Pancreas (tissue), 10 donors: ENCODE measurements at places on chromosomes 4 and X.

DNA sequence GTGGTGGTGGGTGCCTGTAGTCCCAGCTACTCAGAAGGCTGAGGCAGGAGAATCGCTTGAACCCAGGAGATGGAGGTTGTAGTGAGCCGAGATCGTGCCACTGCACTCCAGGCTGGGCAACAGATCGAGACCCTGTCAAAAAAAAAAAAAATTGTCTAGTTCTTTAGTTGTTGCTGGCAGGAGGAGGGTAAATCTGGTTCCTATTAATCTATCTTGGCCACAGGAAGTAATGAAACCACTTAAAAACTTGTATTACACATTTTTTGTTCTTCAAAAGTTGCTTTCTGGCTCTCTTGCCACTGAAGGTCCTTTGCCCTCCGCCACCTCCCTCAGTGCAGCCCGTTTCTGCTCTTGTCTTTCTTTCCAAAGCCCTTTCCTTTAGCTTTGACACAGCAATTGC, 102.9 kb upstream of the ARSJ start:
- DNase-seq, result no peak

GRCh38 chr4:5014007-5014682, 5.1 kb downstream of the CYTL1 start:
- no peak for DNase-seq

GRCh38 chrX:4710618-4711433, 997.4 kb upstream of the PRKX start:
- DNase-seq, result peak; percentile 23

GRCh38 chrX:155896512-155896911, 15.4 kb downstream of the VAMP7 start:
- no peak for DNase-seq

- DNase-seq, result peak; percentile 74
These were observed 4.3 kb downstream of the ELOVL6 start for GRCh38 chr4:110193822-110194761.

DNA sequence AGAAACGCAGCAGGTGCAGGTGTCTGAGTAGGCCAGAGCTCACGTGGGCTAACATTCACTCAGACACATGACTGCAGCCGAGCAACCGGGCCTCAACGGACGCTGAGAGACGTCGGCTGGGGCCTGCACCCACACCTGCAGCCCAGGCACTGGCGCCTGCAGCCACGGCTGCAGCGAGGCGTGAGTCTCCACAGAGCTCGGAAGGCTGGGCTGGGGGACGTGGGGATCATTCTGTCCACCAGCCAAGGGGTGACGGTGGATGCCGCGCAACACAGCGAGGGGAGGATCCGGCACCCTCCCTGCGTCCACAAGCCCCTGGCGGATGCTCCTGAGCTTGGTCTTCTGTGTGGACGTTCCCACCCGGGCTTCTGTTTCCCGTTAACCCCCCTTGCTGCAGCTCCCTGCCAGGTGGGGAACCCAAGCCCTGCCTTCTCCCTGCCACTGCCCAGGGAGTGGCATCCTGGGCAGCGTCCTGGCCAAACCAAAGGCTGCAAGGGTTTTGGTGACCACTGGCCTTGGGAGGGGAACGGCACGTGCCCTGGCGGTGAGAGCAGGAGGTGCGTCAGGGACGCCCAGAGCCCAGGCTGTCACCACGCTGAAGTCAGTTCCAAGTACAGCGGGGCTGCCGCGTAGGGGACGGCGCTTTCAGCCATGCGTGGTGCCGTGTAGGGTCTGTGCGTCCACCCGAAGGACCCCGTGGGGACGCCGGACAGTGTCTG, 16.3 kb downstream of the PPP2R3B start:
- no peak for DNase-seq

- DNase-seq, result no peak
These were observed 55.8 kb upstream of the ARHGAP24 start for GRCh38 chr4:85419103-85419502.

- DNase-seq, result no peak
These were observed 28.3 kb downstream of the STK32B start for GRCh38 chr4:5079581-5079980.

GRCh38 chr4:5821665-5822358, 71.1 kb downstream of the CRMP1 start:
- no peak for DNase-seq

GRCh38 chr4:126465341-126465740, 1150.6 kb downstream of the FAT4 start:
- DNase-seq, result no peak

DNA sequence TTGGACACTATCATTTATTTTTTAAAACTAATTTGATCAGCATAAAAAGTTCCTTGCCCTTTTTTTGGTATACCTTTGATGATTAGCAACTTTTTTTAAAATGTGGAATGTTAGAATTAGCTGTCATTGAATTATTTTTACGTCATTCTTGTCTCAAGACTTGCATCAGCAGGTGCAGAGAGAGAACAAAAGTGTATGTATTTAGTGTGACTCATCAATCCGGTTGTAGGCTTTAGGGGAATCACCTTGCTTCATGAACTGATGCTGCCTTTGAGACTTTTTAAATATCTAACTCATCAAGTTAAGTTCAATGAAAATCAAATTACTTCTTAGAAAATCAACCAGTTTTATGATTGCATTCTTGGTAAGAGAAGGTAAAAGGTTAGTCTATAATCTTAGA, 125.1 kb downstream of the ARX start:
- no peak for DNase-seq

DNA sequence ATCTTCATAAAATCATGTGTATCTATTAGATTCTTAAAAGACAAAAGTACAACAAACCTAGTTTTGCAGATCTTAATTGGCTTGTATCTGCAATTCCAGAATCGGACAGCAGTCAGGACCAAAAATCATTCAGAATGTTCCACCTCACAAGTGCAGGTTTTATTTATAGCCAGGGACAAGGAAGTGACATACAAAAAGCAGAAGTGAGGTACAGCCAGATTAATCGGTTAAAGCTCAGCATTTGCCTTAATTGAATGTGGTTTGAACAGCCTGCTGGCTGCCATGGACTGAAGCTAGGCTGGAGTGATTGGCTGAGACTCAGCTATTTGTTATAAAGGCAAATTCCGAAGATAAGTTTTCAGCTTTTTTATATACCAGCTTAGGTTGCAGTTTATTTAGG, 932.6 kb downstream of the C4orf33 start:
- DNase-seq, result no peak

- peak; percentile 39 for DNase-seq
These were observed 11.1 kb downstream of the MAEA start for GRCh38 chr4:1300466-1301455.

DNA sequence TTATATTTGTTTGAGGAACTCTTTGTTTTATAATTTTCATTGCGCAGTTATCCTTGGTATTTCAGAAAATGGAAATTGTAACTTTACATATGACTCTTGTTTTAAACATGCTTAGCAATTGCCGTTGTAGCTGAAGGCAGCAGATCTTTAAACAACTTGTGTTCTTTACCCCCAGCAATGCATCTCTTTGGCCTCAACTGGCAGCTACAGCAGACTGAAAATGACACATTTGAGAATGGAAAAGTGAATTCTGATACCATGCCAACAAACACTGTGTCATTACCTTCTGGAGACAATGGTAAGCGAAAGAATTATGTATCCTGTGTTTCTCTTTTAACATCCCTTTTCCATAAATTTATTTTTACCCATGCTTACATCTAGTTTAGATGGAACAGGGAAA, 263.6 kb downstream of the DCTD start:
- no peak for DNase-seq

- no peak for DNase-seq
These were observed 297.4 kb downstream of the ANKRD50 start for GRCh38 chr4:124415146-124415545.

DNA sequence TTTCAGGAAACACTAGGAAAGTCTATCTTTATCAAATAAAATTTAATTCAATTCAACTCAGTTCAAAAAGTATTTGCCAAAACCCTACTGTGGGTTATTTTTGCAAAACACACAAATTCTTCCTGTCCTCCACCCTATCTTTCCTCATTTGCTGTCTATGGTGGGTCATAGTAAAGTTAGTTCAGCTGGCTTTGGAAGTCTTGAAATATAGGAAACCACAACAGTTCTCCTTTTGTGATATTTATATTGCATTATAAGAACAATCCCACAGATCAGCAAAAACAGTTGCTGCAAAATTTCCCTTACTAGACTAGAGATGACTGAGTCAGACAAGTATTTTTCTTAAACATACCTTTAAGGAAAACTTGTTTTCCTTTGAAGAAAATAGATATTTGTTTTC, 22.2 kb downstream of the CYBB start:
- DNase-seq, result no peak

GRCh38 chrX:134377537-134377936, 82.4 kb upstream of the HPRT1 start:
- no peak for DNase-seq

- DNase-seq, result no peak
These were observed 223.3 kb downstream of the COL25A1 start for GRCh38 chr4:109079201-109079600.

DNA sequence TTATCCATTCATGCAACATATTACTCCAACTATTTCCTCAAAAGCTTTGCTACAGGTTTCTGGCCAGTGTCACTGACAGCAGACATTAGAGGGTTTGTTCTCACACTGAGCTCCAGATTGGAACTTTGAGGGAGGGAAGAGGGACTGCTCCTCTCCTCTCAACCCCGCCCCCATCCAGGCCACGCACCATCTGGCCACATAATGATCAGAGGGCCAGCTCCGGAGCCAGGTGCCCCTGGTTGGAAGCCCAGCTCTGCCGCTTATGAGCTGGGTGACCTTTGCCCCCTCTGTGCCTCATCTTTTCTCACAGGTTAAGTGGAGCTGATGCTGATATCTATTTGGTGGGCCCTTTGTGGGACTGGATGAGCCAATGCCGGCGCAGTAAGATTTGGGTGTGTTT, 55.8 kb downstream of the C4orf50 start:
- DNase-seq, result no peak

DNA sequence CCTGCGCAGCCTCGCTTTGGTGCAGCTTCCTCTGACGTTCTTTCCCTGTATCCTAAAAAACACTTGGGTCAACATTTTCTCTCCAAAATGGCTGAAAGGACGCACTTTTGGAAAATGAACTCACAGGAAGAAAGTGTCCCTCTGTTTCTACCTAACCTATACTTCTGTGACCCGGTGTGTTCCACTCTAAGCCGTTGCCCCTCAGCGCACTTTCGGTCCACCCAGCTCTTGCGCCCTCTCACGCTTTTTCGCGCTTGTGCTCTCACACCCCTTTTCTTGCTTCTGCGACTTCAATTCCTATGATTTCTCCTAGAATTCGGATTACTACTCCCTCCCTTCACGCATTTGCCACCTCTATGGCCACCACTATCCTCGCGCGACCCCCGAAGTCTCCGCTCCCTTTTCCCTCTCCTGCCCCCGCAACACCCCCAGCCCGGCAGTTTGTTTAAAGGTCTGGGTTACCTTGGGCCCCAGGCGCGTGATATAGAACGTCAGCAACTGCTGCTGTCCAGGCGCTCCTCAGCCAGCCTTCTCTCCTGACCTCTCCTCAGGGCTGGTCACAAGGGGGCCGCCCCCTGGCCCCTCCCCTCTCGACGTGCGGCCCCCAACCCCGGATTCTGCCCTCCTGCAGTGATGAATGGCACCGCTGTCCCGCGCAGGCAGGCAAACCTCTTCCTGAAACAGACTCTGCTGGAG, at the start of gene USP51:
USP51 (minus strand) TSS at position 535 of the 696 bp plus-strand sequence. CDS start 909 bp downstream, outside the sequence.
- DNase-seq, result peak; percentile 50

DNA sequence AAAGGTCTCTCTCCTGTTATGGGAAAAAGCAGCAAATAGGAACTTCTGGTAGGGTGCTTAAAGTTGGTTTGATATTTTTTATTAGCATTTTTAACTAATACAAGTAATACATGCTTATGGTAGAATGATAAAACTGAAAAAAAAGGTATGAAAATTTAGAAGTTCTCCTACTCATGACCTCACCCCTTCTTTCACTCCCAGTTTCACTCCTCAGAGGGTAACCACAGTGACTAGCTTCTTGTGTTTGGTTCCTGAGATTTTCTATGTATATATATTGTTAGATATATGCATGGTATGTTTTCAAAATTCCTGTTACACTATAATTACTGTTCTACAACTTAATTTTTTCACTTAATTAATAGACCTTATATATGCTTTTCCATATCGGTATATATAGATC, 66.5 kb downstream of the AR start:
- DNase-seq, result no peak

GRCh38 chr4:127668770-127669169, 36.0 kb downstream of the INTU start:
- DNase-seq, result no peak

- DNase-seq, result no peak
These were observed 15.7 kb downstream of the SPCS3 start for GRCh38 chr4:176335421-176335820.

GRCh38 chr4:110675426-110675825, 52.5 kb upstream of the PITX2 start:
- no peak for DNase-seq

DNA sequence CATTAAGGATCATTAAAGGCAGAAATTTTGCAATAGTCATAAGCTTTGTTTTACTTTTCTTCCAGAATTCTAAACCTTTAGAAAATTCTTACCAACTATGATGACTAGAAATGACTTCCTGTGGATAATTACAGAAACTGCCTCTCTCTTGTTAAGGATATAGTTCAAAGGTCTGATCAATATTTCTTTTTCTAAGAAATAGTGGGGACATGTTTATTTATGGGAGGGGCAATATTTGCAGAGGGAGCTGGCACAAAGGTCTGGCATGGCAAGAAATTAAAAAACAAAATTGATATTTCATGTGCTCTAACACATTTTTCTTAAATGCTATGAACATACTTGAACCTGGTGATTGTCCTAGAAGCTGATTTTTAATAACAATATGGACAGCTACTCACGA, 448.9 kb downstream of the KCTD8 start:
- DNase-seq, result no peak

DNA sequence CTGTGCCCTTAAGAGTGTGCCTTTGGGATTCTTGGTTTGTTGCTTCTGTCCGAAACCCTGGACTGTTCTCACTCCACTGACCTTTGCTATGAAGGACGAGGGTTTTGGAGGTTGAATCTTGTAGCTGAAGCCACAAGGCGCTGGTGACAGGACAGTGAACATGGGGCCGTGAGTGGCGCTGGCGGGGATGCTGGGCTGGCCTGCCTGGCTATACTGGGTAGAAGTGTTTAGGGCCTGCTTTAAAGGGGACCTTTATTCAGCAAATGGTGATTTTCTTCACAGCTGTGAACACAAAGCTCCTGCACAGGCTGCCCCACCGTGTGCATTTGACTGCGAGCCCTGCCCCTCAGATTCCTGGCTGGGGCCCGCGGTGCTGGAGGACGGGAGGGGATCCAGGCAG, 27.1 kb upstream of the TADA2B start:
- peak; percentile 40 for DNase-seq

DNA sequence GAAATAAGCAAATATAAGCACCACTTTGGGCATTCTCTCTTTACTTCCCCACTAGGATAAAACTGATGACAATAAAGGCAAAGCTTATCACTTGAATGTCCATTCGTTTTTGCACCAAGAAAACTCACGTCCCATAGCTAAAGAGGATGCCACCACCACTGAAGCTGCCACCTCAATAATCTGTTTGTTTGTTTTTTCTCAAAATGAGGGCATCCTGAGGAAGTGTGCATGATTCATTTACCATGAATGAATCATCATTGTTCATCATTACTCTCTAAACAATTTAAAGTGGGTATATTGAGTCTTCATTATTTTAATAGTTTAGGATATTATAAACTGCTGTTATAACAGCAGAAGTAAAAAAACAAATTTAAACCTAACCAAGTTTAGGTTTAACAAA, 168.2 kb downstream of the DCTD start:
- no peak for DNase-seq

- DNase-seq, result no peak
These were observed 11.0 kb upstream of the EIF4E start for GRCh38 chr4:98939892-98940298.
